ENCODE measurements at places on chromosomes 7 and 10. TPM values are rescaled to one million over a fixed set of nuclear protein-coding genes. Genes with fewer than 3 reads are reported as not detected.

The FAM171A1 gene
- total RNA-seq = 7.0 TPM

The PTCD1 gene
- 11.1 TPM for total RNA-seq

The EPO gene
- 0.22 TPM for total RNA-seq

The SFRP5 gene
- total RNA-seq = 0.22 TPM

The MUC3A gene
- total RNA-seq = not detected

The HABP2 gene
- total RNA-seq = not detected

The GDF2 gene
- not detected for total RNA-seq

The DLD gene
- 56.3 TPM for total RNA-seq

All from activated naive CD8-positive, alpha-beta T cell treated with anti-CD3 and anti-CD28 coated beads, Interleukin-2, amount 10 ng/mL, durations not matched to agents 7 days and 5 days (primary cell).